GM12891 (cell line): ENCODE measurements at places on chromosomes 7 and 10.

DNA sequence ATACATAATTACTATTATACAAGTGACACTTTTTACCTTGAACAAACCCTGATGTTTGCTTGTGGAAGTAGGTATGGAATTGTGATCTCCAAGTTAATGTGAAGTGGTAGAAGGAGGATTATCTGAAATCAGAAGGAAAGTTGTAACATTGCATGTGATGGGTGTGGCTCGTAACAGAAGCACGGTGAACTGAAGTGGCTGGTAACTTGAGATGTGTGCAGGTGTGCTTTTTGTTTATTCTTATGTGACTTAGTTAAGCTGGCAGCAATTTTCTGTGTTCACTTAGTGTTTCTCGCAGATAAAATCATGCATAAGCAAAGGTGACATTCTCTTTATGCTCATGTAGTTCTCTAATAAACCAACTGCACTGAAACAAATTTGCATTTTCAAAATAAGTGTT lies 82.3 kb downstream of the ZEB1 start:
- no peak for DNase-seq

GRCh38 chr7:144641389-144642044 lies 194.3 kb downstream of the TPK1 start:
- no peak for DNase-seq

- DNase-seq: no peak
These were observed 32.1 kb upstream of the GTF2I start for GRCh38 chr7:74625446-74625845.

GRCh38 chr10:130618647-130619046 lies 482.5 kb downstream of the GLRX3 start:
- no peak for DNase-seq

- DNase-seq: no peak
These were observed 105.2 kb upstream of the PDLIM1 start for GRCh38 chr10:95395947-95396449.

GRCh38 chr7:22783421-22783820 lies 39.2 kb downstream of the TOMM7 start:
- DNase-seq: no peak

DNA sequence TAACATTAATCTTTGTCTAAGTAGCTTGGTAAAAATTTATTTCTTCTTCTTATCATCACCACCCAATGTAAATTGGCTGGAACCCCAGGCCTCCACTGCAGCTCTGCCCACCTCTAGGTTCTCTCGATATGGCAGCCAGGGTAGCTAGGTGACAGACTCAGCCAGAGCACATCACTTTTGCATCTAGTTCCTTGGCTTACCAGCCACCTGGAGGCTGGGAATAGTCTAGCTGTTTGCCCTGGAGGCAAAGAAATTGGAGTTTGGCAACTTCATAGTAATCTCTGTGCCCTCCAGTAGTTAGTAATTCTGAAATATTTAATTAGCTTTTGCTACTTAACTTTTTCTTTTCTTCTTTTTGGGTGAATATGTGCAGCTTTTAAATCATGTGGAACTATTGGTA lies 9.4 kb downstream of the IFRD1 start:
- no peak for DNase-seq

GRCh38 chr10:49076319-49076718 lies 39.0 kb downstream of the VSTM4 start:
- DNase-seq: no peak
